Fibroblast of lung (primary cell): ENCODE measurements at places on chromosomes 12 and 14. TPM values are rescaled to one million over a fixed set of nuclear protein-coding genes. Genes with fewer than 3 reads are reported as not detected.

TAS2R50 gene
- total RNA-seq = 1.3 and 2.3 TPM in 2 replicates

CTSG gene
- total RNA-seq = not detected in 2 replicates

SIX4 gene
- 9.2 and 18.3 TPM in 2 replicates for total RNA-seq

TOMM20L gene
- not detected in 2 replicates for total RNA-seq

UBC gene
- 1,743 and 2,362 TPM in 2 replicates for total RNA-seq

RTN1 gene
- under 0.01 and 0.17 TPM in 2 replicates for total RNA-seq

SLC39A9 gene
- total RNA-seq = 81.9 and 84.0 TPM in 2 replicates

RFX4 gene
- total RNA-seq = not detected in 2 replicates

CIROP gene
- 0.17 and 1.0 TPM in 2 replicates for total RNA-seq

GNPNAT1 gene
- total RNA-seq = 16.7 and 20.3 TPM in 2 replicates

SSTR1 gene
- 1.8 and 3.0 TPM in 2 replicates for total RNA-seq

DNA sequence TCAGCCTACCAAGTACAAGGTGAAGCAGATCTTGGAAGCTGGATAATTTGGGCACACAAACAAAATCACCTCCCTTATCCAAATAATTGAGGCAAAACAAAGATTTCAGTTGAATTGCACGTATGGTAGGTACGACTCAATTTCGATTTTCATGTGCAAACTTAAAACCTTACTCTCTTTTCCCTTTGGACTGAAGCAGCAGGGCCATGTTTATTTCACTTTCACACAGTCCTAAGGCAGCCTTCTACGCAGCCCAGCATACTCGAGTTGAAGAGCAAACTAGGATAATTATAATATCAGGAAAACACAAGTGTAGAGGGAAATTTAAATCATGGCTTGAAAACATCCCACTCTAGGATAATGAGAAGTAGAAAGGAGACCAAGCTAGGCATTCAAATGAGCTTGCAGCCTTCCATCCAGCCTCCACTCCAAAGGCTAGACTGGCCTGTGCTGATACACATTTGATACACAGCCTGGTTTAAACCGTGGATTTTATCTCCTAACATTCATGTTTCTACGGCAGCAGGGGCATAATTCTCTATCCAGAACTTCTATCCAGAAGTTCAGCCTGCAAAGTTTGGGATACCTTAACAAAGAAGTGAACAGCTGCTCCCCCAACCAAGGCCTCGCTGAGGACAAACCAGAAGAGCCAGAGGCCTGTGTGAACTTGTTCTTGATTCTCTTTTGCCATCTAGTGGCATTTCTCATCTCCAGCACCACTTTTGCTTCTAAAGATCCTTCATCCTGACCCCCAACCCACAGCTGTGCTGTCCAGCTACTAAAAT is 2.4 kb upstream of the RNASE7 start:
- DNase-seq = peak; percentile 75

DNA sequence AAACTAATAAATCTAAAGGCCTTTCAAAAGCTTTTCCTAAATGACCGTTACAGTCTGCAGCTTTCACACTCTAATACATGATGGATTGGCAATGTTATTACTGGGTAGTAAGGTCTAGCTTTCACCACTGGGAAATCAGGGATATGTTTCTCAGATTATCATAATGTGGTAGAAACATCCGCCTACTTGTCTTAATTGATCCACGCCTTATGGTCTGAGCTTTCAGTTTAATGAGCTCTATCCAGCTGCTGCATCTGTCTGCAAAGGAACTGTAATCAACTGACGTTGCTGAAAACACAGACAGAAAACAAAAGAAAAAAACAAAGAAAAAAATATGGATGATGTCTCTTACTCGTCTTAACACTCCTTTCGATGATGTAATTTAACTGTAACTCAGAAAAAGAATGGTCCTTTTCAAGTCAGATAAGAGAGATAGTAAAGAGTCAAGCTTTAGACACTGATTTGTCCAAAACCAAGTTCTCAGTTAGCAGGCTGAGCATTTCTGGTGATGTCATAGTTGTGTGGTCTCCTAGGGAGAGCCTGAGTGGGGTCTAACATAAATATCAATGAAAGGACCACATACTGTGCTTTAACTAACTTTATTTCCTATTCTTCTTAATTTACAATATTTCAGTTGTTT is 85.9 kb downstream of the C2CD5 start:
- no peak for DNase-seq

GRCh38 chr12:63150713-63151622 is at the start of gene AVPR1A:
Gene AVPR1A (minus strand): TSS chr12:63151201. CDS start chr12:63150836, 365 bp downstream.
- DNase-seq = no peak

GRCh38 chr14:101193106-101193844 is 289.8 kb upstream of the RTL1 start:
- DNase-seq = no peak

GRCh38 chr12:110865521-110865920 is 18.7 kb downstream of the CCDC63 start:
- no peak for DNase-seq

GRCh38 chr12:92759634-92760268 is 57.0 kb downstream of the PLEKHG7 start:
- DNase-seq = peak; percentile 98

GRCh38 chr14:72929316-72930080 is 3.2 kb downstream of the DCAF4 start:
- no peak for DNase-seq

GRCh38 chr12:6538420-6539313 is 4.3 kb downstream of the GAPDH start:
- DNase-seq = peak; percentile 52

DNA sequence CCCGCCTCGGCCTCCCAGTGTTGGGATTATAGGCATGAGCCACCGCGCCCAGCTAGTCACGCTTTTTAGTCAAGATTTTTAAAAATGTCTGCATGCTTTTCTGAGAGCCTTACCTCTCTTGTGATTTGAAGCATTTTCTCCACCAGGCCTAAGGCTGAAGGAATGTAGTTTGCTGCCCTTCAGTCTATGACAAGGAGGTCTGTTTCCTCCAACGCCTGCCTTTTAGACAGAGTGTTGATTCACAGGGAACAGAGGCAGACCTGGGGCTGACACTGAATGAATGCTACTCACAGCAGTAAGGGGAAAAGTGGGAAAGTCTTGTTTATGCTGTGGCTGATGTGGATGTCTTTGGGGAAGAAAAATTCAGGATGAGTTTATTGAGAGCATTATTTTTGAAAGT is 27.2 kb upstream of the MDM2 start:
- DNase-seq = no peak

GRCh38 chr12:23098517-23098916 is 473.5 kb downstream of the ETNK1 start:
- DNase-seq = peak; percentile 80

GRCh38 chr12:53804429-53804828 is 52.6 kb upstream of the CISTR start:
- DNase-seq = no peak

- peak; percentile 96 for DNase-seq
Observed at GRCh38 chr14:103606963-103607668, 21.9 kb upstream of the KLC1 start.

DNA sequence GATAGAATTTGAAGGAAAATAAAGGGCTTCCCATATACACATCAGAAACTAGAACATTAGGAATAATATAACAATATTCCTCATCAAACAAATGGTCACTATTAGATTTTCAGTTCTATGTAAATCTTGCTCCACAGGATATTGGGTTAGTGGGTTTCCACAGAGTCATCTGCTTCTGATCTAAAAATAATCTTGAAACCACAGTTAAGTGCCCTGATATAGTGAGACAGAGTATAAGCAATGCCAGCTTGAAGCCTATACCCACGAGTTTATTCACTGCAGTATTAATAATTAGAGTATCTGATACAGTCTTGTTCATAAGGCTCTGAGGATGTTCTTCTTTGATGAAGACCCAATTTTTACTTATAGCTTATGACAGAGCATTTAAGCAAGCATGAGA is 74.5 kb upstream of the ATF7IP start:
- DNase-seq = no peak

GRCh38 chr14:51203881-51204280 is 36.2 kb upstream of the TMX1 start:
- DNase-seq = no peak

GRCh38 chr12:16218934-16219751 is 58.3 kb downstream of the SLC15A5 start:
- no peak for DNase-seq

DNA sequence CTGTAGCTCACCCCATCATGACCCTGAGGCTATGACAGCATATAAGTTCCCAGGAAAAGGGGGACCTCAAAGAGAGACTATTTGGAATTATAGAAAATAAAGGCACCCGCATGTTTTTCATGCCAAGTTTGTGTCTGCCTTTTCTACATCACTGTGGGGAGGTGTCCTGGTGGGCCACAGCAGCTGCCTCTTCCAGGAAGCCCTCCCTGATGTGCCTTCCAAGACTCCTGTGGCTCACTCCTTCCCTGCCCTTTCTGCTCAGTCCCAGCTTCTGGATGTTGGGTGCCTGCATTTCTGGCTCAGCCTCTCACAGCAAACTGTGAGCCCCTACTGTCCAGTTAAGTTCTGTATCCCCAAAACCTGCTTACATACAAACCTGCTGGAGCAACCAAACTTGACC is 36.3 kb upstream of the BEGAIN start:
- DNase-seq = no peak

GRCh38 chr12:93889516-93890212 is 212.5 kb downstream of the CRADD start:
- peak; percentile 39 for DNase-seq

- no peak for DNase-seq
Observed at GRCh38 chr12:72197790-72198189, 74.4 kb upstream of the TRHDE start.
